ENCODE measurements at places on chromosomes 13 and 19.

GRCh38 chr19:46731007-46731501 is 14.1 kb upstream of the PRKD2 start:
- peak; percentile 71 for DNase-seq

GRCh38 chr19:54262066-54262465 is 5.0 kb upstream of the LILRB5 start:
- peak; percentile 13 for DNase-seq

GRCh38 chr19:2775556-2776430 is 7.3 kb downstream of the SGTA start:
- DNase-seq, result peak; percentile 71

GRCh38 chr13:20399961-20400360 is 125.7 kb downstream of the CRYL1 start:
- DNase-seq, result no peak

GRCh38 chr13:51682686-51683085 is 98.4 kb downstream of the WDFY2 start:
- DNase-seq, result no peak

DNA sequence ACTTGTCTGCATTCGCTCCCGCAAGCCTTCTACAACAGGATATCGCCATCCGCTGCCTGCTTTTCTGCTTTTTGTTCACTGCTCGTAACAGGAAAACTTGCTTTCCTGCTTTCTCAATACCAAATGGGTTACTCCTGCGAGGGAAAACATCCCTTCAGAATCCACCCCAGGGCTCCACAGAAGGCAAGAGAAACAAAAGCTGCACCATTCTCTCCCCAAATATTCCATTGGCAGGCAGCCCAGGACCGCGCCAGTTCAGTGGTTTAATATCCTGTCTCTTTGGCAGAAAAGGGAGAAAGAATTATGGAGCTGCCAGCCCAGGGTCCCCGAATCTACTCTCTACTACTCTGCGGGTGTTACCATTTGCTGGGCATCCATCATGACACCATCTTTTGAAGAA is 84.7 kb upstream of the DOCK9 start:
- no peak for DNase-seq
